T-cell (primary cell): ENCODE measurements at places on chromosomes 7 and 10.

GRCh38 chr7:18610331-18610948, 114.9 kb downstream of the HDAC9 start:
- no peak for DNase-seq

DNA sequence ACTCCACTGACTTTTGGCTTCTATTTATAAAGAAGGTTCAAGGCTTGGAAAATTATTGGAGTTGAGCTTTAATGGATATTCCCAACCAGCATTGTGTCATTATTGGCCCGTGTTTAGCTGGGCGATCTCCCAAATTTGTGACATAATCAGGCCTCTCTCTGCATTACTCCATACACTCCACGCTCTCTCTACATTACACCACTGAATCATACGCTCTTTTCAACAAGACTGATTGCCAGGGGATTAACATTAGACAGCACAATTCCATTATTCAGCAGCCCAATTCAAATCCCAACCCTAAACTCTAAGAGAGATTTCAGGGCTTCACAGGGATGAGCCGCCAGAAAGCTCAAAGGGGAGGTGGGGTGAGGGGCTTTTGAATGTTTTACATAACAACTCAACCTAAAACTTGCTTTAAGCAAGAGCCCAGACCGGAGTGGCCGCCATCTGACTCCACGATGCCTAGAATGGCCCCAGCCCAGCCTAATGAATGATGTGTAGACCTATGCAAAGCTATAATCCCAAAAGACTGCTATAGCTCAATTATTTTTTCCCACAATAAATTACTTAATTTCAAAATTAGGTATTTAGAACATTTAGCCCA, 61.8 kb downstream of the FGFR2 start:
- DNase-seq, result no peak

DNA sequence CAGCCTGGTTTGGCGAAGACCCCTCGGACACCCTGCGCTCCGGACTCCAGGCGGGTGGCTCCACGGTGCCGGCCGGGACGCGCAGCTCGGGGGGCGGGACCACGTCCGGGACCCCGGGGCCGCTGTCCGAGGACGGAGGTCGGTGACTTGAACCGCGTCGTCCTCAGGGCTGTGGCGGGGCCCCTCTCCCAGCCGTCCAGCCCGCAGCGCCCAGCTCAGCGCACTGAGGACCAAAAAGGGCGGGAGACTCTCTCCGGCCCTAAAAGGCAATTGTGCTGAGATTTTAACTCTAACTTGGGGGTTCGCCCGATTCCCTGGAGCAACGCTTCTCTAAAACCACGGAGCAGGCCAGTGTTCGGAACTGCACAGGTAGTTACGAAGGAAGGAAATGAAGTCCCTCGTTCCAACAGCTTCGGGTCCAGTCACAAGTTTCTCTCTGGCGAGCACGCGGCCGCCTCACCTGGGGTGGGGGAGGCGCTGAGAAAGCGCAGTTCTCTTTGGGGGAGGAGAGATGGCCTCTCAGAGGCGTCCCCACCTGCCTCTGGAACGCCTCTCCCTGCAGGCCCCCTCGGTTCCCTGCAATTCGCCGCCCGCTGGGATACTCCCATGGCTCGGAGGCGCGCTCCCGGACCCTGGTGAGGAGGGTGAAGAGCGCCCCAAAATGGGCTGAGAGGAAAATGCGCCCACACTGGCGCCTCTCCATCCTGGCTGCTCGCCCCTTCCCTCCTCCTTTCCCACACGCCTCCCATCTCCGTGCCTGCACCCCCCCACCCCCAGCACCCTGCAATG, 352.7 kb downstream of the DNAJB6 start:
- DNase-seq, result no peak

DNA sequence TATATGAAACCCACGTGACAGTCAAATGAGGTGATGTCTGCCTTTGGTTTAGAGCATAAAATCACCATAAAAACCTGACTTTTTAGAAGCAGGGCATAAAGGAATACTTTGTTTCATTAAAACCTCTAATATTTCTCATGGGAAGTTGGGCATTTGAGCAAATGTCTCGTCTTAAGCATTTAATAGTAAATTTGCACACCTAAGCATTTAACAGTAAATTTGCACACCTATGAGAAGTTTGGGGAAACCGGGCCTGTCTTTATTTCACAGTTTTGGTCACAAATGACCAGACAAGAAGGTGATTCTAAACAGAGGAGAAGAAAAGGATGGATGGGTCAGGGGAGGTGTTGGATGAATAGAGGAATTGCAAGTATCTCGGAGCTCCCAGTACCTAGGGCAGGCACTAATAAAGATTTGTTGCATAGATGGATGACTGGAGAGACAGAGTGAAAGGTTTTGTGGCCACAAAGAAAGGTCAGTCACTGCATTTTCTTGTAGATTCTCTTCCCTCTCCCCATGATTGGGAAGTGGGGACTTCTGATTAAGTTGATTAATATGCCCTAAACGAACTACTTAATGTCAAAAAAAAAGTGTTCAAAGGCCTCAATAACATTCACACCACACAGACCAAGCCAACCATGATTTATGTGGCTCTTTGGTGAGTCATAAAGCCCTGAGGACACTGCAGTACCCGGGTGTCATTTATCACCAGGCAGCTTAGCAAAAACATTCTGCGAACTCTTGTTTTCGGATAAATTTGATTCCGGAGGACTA, 158.2 kb downstream of the SPAG6 start:
- DNase-seq, result no peak

GRCh38 chr7:67564959-67565358, 568.3 kb downstream of the TYW1 start:
- no peak for DNase-seq

DNA sequence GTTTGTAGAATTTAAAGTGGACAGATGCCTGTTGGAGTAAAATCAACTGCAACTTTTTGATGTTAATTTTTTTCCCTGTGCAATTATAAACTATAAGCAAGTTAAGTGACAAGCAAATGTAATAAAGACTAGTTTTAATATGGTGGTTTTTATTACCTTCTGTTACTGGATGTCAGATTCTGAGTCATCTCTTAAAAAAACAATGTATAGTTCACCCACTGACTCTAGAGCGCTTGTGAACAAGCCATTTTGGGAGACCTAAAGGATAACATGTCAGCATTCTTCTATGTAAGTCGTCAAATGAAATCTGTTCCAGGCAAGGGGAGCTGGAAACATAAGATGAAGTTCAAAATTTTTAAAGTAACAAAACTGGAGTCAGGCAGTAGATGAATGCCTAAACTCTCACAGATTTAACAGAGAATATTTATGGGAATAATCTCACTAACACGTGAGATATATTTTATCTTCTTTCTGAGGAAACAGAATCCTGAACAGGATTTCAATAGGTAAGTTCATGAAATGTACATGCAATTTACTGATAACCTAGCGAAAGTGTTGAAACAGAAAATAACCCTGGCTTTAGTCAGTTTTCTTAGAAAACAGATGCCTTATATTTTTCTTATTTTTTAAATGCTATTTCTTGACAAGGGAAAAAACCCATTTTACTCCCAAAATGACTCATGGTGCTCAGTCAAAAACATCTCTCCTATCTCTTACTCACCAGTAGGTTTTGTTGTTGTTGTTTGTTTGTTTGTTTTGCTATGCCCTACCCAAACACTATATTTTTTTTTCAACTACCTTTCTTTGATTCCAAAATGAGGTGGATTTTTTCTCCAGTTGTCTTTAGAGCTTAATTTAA, 91.7 kb downstream of the SLC39A12 start:
- no peak for DNase-seq

DNA sequence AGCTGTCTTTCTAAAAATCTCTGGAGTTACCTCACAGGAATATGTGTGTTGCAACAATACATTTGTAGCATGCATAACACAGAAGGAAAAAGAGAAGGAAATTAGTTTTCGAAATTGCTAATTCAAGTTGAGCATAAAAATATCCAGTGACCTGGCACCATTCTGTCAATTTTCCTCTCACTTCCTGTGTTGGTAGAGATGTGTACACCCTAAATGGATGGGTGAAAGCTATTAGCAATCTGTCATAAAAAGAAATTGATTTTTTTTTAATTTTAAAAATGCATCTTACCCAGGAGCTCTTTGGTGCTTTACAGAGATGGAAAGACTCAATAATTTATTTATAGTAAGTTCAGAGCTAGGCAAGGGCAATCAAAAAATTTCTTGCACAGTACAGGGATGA, 333.3 kb upstream of the TMEM229A start:
- DNase-seq, result no peak

DNA sequence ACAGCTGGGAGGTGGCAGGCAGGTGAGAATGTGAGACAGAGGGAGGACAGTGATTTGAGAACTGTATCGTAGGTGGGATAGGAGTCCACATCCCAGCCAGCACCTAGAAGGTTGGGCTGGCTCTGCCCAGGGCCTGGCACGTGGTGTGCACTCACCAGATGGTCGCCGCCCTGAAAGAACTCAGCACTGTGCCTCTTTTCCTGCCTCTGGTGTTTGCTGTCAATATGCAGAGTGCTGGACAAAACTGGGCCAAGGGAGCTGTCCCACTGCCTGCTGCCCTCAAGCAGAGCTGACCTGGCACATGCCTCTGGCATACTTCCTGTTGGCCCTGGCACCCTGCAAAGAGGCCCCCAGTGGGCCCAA, 36.8 kb downstream of the CHST3 start:
- DNase-seq, result no peak
